Kidney glomerular epithelial cell (primary cell): ENCODE measurements at places on chromosomes 5 and 9.

- peak; percentile 29 for DNase-seq
Observed at GRCh38 chr5:168578006-168578405, 1.2 kb downstream of the PANK3 start.

DNA sequence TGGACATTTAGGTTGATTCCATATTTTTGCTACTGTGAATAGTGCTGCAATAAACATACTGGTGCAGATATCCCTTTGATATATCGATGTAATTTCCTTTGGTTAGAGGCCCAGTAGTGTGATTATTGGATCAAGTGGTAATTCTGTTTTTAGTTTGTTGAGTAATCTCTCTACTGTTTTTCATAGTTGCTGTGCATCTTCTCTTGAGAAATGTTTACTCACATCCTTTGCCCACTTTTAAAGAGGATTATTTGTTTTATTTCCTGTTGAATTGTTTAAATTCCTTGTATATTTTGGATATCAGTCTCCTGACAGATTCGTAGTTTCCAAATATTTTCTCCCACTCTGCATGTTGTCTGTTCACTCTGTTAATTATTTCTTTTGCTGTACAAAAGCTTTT, 352.6 kb upstream of the TARS1 start:
- no peak for DNase-seq

DNA sequence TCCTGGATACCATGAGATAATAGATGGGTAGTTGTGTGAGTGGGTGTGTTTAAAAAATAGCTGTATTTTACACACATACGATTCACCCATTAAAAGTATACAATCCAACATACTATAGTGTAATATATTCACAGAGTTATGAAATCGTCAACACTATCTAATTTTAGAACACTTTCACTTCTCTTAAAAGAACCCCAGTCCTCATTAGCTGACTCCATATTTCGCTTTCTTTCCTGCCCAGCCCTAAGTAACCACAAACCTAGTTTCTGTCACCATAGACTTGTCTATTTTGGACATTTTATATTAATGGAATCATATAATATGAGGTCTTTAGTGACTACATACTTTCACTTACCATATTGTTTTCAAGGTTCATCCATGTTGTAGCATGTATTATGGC, 63.8 kb upstream of the S1PR3 start:
- DNase-seq = no peak

DNA sequence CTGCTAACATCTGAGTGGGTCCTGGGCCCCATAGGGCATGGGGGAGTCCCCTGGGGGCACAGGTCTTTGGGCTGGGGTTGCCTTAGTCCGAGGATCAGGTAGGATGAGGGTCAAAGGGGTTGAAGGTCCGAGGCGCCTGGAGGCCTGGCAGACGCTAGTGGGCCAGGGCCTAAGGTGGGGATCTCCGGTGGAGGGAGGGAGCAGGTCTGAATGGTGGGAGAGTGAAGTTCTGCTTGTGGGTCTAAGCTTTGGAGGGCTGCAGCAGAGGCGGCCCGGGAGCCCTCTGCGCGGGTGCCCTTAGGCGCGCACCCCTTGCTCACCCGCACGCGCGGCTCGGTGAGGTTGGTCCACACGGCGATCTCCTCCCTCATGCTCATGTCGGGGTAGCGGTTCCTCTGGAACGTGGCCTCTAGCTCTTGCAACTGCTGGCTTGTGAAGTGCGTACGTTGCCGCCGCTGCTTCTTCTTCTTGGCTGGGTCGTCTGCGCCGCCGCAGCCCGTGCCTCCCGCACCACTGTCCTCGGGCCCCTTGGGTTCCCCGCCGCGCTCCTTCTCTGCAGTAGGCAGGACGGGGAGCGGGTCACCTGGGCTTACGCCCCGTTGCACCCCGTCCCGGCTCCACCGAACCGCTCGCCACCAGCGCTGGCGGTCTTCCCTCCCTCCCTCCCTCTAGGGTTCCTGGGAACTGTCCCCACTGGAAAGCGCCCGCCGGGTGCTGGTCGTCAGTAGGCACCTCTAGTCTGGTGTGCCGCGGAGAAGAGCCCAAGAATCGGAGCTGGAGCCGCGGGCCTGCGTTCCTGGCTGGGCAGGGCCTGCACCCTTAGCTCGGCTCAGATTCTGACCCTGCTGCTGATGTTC, 2.8 kb downstream of the PITX1 start:
- DNase-seq = no peak
